ENCODE measurements at places on chromosomes 16 and 17. TPM values are rescaled to one million over a fixed set of nuclear protein-coding genes. Genes with fewer than 3 reads are reported as not detected.

The NEUROD2 gene
- total RNA-seq, result not detected

The CBX2 gene
- total RNA-seq, result 1.2 TPM

The ZNF469 gene
- 3.1 TPM for total RNA-seq

The MYH11 gene
- under 0.01 TPM for total RNA-seq

The SEPTIN12 gene
- total RNA-seq, result not detected

The ZPBP2 gene
- not detected for total RNA-seq

The ACSM2A gene
- not detected for total RNA-seq

The COX4I1 gene
- total RNA-seq, result 399 TPM

The PDILT gene
- not detected for total RNA-seq

The NLRC3 gene
- total RNA-seq, result 0.15 TPM

The EPN3 gene
- total RNA-seq, result under 0.01 TPM

The RHBDL1 gene
- total RNA-seq, result 9.4 TPM

The SECTM1 gene
- total RNA-seq, result 198 TPM

The MILR1 gene
- total RNA-seq, result 6.5 TPM

The OR4D1 gene
- total RNA-seq, result under 0.01 TPM

The CDK3 gene
- 1.9 TPM for total RNA-seq

The ERI2 gene
- 41.7 TPM for total RNA-seq

The SCNN1G gene
- not detected for total RNA-seq

The CD300H gene
- not detected for total RNA-seq

The SMTNL2 gene
- total RNA-seq, result 1.2 TPM

The KRTAP4-3 gene
- total RNA-seq, result not detected

The SPN gene
- total RNA-seq, result not detected

Data from smooth muscle cell of trachea (primary cell).